Stimulated activated CD4-positive, alpha-beta T cell treated with anti-CD3 and anti-CD28 coated beads, Interleukin-12 subunit alpha, Interleukin-12 subunit beta, amount 100 ng/mL, for 4 hours (primary cell): ENCODE measurements at places on chromosomes 6 and 20.

DNA sequence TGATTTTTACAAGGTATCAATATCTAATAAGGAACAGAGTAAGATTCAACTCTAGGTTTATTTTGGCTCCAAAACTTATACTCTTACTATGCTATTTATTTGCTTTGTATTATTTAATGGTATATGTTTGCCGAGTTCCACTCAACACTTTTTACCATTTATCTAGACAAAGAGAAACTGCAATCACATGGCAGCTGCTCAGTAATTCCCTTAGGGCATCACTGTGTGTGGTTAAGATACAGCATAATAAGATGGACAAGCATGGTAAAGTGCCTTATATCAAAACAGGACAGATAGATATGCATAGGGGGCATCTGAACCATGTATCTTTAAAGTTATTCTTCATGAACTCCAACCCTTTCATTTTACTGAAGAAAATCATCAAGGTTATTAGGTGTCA is 483.0 kb upstream of the ID4 start:
- no peak for DNase-seq

- DNase-seq, result no peak
Measured at GRCh38 chr6:120908767-120909166, 425.5 kb downstream of the TBC1D32 start.

GRCh38 chr6:3324262-3324942 is 65.7 kb downstream of the PSMG4 start:
- no peak for DNase-seq

GRCh38 chr6:9537381-9537780 is 877.5 kb downstream of the TFAP2A start:
- no peak for DNase-seq

- DNase-seq, result no peak
Measured at GRCh38 chr6:149230712-149231460, 86.6 kb upstream of the TAB2 start.

DNA sequence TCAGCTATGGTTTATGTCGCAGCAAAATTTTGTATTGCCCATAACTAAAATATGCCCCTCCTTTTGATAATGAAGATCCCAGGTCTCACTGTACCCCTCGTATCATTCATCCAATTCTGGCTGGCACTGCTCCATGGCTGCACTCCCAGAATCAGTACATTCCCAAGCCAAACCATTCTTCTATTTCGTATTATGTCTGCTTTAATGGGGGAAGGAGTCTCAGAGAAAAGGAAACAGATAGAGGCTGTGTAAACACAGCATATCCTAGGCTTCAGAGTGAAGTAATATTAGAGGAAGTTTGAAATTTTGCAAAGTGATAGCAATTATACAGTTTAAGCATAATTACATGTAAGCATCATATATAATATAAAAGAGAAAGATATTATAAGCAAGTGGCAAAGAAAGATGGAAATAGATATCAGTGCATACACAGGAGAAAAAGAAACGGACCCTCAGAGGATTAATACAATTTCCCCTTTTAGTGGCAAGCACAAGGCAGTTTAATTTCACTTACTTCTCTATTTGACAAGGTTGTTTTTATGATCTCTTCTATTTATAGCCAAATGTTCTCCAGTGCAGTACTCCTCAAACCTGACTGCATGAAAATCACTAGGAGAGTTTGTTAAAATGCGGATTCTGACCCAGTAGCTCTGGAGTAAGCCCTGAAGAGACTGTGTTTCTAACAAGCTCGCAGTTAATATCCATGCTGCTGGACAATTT is 56.5 kb upstream of the TENT5A start:
- DNase-seq, result no peak

- DNase-seq, result no peak
Measured at GRCh38 chr6:52388790-52389189, 26.8 kb downstream of the PAQR8 start.

GRCh38 chr6:136956590-136957544 is 34.8 kb downstream of the SLC35D3 start:
- no peak for DNase-seq

DNA sequence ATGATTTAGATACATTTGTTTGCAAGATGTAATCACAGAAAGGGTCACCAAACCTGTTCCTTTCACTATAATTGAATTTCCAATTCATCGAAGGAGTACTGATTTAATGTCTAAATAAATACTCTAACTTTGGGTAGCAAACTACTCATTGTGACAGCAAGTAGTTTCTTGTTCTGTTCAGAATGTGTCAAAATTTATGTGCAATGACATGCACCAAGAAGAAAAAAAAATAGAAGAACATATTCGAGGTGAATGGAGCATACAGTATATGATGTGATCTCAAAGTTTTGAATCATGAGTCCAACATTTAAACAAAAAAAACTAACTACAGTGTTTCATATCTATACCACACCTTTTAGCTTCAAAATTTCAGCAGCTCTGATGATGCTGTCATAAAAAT is 583.6 kb upstream of the MMS22L start:
- no peak for DNase-seq

- no peak for DNase-seq
Measured at GRCh38 chr6:33277663-33278391, 904 bp downstream of the B3GALT4 start.

- DNase-seq, result no peak
Measured at GRCh38 chr20:24772667-24773066, 176.4 kb upstream of the CST7 start.

- DNase-seq, result no peak
Measured at GRCh38 chr20:60420676-60421229, 462.5 kb downstream of the CDH26 start.

DNA sequence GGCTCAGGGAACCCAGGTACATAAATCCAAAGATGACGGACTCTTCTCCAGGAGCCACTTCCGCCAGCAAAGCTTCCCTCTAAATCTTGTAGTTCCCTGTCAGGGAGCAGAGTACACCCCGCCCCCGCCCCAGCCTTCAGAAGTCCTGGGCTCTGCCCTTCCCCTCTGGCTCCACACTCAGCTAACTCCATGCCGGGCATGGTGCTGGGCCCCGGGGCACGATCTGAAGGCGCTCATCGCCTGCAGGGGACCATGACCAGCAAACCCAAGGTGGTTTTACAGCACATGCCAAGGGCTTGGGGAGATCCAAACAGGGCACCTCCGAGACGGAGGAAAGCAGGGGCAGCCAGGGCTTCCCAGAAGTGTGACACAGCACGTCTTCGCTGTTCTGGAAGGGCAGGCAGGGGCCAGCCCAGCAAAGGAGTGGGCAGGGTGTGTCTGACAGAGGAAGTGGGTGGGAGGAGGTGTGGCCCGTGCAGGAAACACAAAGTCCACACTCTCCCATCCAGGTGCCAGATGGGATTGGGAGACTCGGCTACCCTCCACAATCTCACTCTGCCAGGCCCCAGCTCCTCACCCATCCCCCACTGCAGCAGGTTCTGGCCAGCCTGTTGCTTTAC is 41.6 kb upstream of the SLC22A2 start:
- DNase-seq, result no peak

GRCh38 chr6:34340394-34340793 is 52.1 kb downstream of the NUDT3 start:
- no peak for DNase-seq

- DNase-seq, result no peak
Measured at GRCh38 chr6:51562198-51562597, 525.2 kb downstream of the PKHD1 start.

DNA sequence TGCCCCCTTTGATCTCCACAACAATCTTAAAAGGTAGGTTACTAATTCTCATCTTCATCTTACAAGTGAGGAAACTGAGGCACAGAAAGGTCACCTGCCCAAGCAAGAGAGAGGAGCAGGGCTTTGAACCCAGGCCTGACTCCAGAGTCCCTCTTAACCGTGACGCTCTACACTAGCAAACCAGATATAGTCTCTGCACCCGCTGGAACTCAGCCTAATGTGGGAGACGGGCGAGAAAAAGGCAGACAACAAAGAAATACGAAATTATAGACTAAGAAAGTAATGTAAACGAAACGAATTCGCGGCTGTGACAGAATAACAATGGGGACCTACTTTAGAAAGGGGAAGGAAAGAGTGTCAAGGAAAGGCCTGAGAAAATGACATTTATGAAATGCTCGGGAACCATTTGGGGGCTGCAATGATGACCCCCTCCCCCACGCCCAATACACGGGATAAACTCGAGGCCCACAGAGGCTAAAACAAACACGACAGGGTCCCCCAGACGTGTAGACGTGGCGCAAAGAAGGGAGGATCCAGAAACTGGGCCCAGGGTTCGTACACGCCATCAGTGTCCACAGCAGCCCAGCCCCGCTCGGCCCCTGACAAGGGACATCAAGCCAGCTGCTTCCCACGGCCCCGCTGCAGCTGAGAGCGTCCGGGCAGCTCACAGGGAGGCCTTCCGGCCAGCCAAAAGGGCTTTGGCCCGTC is 637 bp downstream of the TRPC4AP start:
- DNase-seq, result no peak

DNA sequence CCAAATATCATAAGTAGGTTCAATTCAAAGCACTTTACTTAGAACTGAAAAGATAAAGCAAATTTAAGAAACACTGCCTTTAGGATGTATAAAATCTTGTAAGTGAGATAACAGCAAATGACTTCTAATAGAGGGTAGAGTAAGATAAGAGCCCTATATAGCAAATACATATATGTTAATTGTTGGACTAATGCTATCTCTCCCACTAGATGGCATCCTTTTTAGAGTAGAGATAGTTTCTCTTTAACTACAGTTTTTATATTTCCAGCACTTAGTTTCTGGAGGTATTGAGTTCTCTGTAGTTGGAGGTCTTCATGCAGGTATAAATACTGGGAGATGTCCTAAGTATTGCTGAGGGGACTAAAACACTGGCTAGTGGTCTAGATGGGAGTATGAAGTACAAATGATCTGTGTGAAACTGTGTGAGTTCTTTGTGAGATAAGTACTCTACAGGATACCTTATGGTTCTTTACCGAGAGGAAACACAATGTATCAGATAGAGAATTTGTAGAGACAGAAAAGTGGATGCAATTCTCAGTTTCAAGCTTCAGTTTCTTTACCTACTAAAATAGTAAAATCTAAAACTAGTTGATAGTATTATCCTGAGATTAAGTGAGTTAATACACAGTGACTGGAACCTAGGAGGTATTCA is 399.3 kb downstream of the KHDRBS2 start:
- no peak for DNase-seq

DNA sequence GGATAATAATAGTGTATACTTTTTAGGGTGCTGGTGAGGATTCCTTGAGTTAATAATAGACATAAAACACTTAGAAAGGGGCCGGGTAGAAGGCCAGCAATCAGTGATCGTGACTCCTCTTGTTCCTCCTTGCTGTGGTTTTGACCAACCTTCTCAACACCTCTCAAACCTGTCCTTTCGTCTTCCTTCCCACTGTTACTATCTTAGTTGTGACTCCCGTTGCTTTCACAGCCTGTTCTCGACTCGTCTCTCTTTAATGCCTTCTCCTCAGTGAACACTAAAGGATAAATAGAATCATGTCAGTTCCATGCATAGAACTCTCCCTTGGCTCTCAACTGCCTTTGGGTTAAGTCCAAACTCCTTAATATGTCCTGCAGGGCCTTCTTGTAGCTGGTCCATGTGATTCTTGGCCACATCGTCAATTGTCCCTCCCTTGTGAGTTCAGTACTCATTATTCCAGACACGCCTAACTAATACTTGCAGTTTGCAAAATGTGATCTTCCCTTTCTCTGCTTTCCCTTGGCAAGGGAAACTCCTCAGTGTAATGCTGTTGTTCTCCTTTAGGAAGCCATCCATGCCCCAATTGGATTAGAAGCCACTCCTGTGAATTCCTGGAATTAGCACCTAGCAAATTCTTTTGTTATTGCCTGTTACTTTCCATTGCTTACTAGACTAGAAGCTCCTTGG is 164.9 kb downstream of the UTRN start:
- no peak for DNase-seq

DNA sequence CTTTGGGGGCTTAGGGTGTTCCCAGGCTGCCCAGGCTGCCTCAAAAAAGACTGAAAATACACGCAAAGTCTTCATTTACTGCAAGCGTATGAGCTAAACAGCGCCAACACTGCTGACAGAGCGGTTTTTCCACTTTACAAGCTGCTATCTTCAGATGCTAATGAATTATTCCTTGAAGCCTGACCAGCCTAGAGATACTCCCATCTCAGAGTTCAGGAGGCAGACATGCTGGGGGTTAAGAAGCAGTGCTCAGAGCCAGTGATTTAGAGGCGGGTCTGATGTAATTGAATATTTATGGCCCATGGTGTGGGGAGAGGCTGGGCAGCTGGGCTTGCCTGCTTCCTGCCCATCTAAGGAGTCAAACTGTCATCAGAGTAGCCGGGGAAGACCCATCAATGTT is 241.4 kb downstream of the SLC24A3 start:
- no peak for DNase-seq

DNA sequence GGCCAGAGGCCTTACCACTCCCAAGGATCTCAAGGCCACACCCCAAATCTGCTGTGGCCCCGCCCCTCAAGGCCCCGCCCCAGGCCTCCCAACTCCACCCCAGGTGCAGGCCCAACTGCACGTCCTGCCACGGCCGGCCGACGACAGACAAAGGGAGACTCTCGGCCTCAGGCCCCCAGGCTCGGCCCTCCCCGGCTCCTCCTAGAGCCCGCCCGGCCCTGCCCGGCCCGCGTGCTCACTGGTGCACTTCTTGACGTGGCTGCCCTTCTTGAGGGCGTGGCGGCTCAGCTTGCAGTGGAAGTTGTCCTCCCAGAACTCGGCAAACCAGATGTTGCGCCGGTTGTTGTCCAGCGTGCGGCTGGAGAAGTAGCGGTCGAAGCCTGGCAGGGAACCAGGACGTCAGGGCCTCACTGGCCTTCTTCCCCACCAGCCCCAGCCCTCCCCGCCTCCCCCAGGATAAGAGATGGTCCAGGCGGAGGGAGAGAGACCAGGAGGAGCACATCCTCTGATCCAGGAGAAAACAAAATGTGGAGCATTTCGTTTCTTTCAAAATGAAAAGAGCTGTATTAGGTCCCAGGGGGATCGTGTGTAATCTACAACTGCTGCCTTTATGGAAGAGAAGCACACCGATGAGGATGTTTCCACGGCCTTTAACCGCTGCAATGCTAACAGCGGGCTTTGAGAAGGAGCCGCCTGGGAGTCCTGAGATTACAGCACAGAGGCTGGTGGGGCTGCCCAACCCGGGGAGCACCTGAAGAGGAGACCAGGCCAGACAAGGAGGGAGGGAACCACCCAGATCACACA is 89.4 kb downstream of the GRM4 start:
- no peak for DNase-seq

GRCh38 chr6:56833127-56833791 is 121.6 kb upstream of the BEND6 start:
- no peak for DNase-seq

DNA sequence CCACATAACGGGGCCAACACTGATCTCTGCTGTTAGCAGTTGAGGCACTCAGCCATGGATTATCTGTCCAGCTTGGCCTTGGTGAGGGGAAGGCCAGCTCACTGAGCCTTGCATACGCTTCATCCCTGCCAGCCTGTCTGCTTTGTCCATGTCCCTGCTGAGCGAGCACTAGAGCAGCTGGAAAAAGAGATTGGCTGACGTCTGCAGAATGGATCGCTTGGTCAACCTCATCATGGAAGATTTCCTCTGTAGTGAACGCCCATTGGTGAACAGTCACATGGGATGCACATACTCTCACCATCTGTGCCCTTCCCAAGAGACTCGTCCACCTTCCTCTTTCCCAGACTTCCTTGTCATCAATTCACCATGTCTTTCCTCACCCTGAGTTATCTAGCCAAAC is 26.9 kb downstream of the MUC22 start:
- DNase-seq, result no peak
